T-helper 17 cell (primary cell): ENCODE measurements at places on chromosomes 3 and 15.

GRCh38 chr3:194556086-194557056, 69.6 kb upstream of the ATP13A3 start:
- DNase-seq: no peak

DNA sequence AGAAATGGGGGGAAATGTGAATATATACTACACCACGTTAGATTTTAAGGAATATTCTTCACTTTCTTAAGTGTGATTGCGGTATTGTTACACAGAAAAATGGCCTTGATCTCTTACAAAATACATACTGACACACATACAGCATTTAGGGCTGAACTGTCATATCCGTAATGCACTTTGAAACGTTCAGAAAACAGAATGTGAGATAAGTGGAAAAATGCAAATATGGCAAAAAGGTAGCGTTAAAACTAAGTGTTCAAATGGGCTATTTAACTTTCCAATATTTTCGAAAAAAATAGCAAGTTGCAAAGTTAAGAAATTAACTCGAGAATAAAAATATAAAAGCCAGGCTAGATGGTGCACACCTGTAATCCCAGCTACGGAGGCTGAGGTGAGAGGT, 1.8 kb downstream of the ZNF280D start:
- DNase-seq: no peak

GRCh38 chr3:172591876-172592771, 68.9 kb upstream of the TNFSF10 start:
- peak; percentile 50 for DNase-seq

- no peak for DNase-seq
Measured at GRCh38 chr15:49627407-49627877, 6.6 kb downstream of the DTWD1 start.

GRCh38 chr3:104933972-104934371, 432.7 kb upstream of the ALCAM start:
- DNase-seq: no peak
